Naive thymus-derived CD8-positive, alpha-beta T cell (primary cell): ENCODE measurements at places on chromosomes 3 and 15. TPM values are rescaled to one million over a fixed set of nuclear protein-coding genes. Genes with fewer than 3 reads are reported as not detected.
A peak's percentile ranks its signal among the peaks of the same experiment; 100 is the strongest.

DNA sequence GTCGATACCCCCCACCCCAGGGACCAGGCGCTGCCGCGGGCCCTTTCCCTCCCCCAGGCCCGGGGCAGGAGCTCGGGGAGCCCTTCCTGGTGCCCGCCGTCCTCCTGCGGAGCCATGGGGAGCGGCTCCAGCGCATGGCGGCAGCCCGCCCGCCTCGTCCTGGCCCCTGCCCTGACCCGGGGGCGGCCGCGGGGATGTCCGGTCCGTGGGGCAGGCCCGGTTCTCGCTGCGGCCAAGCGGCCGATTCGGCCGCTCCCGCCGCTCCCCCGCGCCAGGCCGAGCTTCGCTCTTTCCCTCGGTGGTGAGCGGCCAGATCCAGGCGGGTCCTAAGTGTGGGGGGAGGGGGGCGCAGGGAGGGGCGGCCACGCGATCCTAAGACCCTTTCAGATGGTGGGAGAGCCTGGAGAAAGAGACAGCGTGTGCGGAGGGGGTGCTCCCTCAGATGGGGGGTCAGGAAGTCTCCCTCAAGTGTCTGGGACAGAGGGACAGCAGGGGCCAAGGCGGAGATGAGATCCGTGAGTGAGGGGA lies 1.3 kb downstream of the NEIL1 start:
- DNase-seq = peak; percentile 18

- DNase-seq = no peak
Observed at GRCh38 chr3:18672561-18672960, 247.4 kb upstream of the SATB1 start.

GRCh38 chr15:66831801-66832390 lies 129.9 kb downstream of the SMAD6 start:
- DNase-seq = no peak

- no peak for DNase-seq
Observed at GRCh38 chr3:68072062-68072461, 417.6 kb upstream of the SUCLG2 start.

GRCh38 chr15:25703726-25704125 lies 159.4 kb downstream of the ATP10A start:
- DNase-seq = no peak

DNA sequence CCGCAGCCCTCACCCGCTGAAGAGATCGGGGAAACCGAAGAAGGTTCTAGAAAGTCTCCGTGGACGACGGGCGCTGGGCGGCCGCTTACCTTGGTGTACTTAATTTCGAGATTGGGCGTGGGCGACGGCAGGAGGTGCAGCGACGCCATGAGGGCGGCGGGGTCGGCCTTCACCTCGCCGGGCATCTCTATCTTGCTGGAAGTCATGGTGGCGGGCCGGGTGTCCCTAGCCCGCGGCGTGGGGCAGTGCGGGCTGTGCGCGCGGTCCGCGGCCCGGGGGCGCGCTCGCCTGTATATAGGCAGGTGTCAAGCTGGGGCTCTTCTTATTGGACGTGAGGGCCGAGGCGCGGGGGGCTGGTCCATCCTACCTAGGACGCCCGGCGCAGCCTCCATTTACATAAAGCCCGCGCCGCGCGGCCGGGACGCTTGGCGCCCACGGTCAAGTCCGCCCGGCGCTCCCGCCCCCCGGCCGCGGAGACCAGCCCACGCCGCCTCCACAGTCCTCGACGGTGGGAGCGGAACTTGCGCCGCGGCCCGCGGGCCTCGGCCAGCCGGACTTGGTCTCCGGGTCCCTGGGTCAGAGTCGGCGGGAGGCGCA lies at the start of gene ALDH1A2:
Gene ALDH1A2, minus strand, starts transcription at position 267 of the 597 bp plus-strand sequence. Its CDS starts 61 bp downstream, at position 206.
- DNase-seq = no peak

DNA sequence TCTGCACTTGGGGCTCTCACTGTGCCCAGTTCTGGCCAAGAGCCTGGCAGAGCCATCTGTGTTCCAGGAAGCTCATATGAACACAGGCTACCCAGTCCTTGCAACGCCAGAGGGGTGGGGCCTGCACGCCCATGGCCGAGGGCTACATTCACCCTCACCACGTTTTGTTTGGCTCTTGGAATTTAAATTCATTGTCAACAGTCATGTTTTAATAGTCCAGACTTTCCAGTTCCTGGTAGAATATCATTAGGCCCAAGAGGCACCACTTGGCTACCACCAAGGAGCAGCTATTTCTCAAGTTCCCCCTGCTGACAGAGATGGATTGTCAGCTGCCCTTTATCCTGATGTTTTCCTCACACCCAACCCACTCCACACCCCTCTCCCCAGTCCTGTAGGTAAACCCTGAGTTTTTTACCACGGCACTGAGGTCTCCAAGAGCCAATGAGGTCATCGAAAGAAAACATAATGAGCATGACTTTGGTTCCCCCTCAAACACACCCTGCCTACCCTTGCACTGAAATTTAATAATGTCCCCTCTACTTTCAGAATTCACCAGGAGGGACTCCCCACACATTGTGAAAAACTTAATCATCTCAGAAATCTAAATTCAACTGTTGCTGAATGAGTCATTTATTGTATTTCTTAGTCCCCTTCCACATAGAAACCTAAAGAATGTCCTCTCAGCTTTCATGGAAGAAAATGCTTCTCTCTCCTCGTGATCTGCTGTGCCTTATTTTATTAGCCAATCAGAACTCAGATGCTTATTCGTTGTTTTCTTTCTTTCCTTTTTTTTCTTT lies 125.1 kb downstream of the SHQ1 start:
- DNase-seq = no peak

GRCh38 chr15:98966091-98966787 lies 41.4 kb downstream of the PGPEP1L start:
- DNase-seq = no peak

- DNase-seq = no peak
Observed at GRCh38 chr3:104206925-104207324, 1159.8 kb upstream of the ALCAM start.

DNA sequence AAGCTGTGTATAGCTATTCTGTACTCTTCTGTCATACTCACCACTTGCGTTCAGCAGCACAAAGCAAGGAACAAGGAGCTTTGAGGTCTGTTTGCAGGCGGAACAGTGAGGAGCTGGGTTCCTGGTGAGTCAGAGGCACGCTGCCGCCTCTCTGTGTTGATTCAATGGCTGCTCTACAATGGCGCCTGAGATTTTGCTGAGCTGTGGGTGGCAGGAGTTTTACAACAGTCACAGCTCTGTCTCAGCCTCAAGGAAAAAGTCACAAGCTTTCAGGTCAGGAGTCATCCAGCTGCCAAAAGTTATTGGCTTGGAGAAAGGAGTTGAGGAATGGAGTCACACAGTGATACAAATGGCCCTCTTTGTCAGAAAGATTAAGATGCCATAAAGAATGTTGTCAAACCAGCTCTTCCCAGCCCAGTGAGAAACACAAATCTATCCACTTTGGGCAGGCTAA lies 98.1 kb downstream of the SSR3 start:
- DNase-seq = no peak

DNA sequence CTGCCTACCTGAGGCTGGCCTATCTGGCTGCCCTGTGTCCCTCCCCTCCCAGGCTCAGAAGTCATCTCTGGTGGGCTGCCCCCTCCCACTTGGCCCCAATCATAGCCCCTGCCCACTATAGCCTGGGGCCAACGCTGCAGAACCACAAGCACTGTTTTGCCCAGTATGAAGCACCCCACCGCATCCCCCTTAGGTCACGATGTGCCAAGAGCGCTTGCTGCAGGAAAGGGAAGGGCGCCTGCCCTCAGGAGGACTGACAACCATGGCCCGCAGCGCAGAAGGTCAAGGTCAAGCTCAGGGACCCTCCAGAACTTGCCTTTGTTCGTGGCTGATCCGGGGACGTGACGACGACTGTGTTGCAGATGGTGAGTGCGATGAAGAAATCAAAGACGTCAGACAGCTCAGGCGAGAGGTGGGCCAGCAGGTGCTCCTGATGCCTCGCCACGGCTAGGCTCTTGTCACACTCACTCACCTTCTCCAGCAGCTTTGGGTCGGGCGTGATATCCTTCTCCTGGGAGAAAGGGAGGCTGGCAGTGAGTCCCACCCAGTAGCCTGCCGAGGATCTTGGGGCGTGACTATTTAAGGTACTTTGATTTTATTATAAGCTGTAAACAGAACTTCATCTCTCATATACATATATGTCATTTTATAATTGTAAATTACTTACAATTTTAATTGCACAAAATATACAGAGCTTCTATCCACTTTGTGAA lies 146.6 kb downstream of the ATP10A start:
- no peak for DNase-seq

DNA sequence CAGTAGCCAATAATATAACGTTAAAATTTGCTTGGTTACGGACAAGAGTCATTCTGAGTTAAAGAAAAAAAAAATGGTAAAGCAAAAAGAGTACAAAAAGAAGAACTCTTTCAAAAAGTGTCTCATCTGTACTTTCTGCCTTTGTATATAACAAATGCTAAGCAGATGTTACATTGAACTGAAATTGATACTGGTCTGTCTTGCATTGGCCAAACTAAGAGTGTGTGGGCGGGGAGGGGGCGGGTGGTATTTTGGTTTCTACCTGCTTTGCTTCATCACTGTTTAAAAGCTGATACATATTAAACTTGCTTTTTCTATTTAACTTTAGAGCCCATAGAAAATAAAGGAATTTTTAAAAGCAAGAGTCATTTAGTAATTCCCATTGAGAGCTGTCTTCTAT lies 215.0 kb upstream of the THBS1 start:
- DNase-seq = no peak

DNA sequence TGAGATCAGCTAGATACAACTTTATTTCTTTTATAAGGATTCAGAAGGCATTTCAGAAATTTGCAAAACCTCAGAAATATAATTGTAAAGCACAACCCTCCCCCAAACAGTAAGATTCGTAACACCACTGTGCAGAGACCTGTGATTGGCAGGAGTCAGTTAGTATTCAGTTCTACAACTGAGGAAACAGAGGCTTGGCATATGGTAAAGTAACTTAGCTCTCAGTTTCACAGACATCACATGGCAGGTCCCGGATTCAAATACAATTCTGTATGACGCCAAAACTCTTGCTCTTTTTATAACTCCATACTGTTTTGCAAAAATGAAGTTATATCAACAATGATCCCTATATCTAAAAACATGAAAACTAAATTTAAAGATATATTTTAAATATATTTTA lies 225.6 kb upstream of the LMCD1 start:
- no peak for DNase-seq

DNA sequence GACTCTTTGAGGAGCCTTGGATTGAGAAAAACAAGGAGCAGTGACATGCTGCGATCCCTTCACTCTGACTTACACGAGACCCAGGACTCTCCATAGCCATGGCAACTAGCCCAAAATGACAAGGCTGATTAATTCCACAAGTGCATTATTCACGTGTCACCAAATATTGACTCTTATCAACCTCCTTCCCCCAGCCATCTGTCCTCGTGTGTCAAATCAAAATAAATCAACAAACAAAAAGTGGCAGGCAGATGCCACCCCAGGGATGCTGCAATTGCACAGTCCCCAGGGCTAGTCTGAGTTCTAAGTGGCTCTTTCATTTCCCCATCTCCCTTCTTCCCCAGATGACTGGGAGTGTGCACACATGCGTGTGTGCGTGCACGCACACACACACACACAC lies 104.9 kb downstream of the AQP9 start:
- no peak for DNase-seq

GRCh38 chr3:114508208-114508607 lies 214.4 kb downstream of the TIGIT start:
- DNase-seq = no peak

GRCh38 chr3:171257251-171258203 lies 202.7 kb downstream of the TNIK start:
- no peak for DNase-seq

DNA sequence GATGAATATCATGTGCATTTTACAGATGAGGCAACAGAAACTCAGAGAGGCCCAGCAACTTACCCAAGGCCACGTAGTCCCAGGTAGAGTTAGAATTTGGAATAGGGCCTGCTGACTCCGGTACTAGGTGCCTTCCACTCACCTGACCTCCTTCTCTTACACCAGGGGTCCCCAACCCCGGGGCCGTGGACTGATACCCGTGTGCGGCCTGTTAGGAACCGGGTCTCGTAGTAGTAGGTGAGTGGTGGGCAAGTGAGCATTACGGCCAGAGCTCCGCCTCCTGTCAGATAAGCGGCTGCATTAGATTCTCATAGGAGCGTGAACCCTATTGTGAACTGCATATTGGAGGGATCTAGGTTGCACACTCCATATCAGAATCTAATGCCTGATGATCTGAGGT lies 64.8 kb downstream of the SMAD3 start:
- DNase-seq = no peak

DNA sequence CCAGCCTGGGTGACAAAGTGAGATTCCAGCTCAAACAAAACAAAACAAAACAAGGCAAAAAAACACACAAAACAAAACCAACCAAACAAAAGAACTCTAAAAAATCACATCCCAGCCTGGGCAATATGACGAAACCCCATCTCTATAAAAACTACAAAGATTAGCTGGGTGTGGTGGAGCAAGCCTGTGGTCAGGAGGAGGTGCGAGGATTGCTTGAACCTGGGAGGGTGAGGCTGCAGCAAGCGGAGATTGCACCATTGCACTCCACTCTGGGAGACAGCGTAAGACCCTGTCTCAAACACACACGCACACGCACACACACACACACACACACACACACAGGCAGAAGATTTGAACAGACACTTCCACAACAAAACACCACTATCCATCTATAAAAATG lies 99.6 kb downstream of the SHQ1 start:
- no peak for DNase-seq

DNA sequence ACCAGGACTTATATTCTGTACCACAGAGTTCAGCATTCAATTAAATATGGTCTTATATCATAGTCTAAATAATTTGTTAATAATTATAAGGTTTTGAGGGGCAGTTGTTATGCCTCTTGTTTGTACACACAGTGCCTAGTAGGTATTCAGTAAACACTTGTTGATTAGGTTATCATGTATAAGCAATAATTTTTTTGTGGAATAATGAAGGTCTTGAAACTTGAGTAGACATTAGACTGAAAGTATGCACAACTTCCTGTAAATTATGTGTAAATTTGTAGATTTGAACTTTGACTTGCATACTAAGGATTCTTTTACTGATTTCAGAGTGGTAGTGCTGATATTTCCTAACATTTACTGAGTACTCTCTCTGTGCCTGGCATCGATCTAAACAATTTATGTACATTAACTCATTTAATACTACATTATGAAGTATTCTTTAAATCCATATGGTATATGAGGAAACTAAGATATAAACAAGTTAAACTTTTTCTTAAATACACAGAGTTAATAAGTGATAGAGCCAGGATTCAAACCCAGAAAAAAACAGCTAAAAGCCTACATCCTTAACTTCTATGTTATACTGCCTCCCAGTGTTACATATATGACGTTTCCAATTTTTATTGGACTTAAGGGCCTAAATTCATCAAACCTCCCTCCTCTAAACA lies 65.1 kb downstream of the GLCE start:
- DNase-seq = no peak

LRRC2 gene
- 0.33 TPM for total RNA-seq

ANO10 gene
- total RNA-seq = 12.4 TPM

EHHADH gene
- total RNA-seq = 5.4 TPM

KCNMB3 gene
- total RNA-seq = 2.4 TPM

AHSG gene
- not detected for total RNA-seq

SLC9A9 gene
- 9.6 TPM for total RNA-seq

MESP1 gene
- 0.26 TPM for total RNA-seq

SCN11A gene
- 0.39 TPM for total RNA-seq

ALDH1A2 gene
- total RNA-seq = not detected

COLQ gene
- 2.9 TPM for total RNA-seq

UROC1 gene
- 0.11 TPM for total RNA-seq

ATP10A gene
- 59.1 TPM for total RNA-seq

ACKR4 gene
- 0.26 TPM for total RNA-seq
